ENCODE measurements at places on chromosomes 3 and 15.

- DNase-seq = no peak
Measured at GRCh38 chr3:62421207-62421606, 47.9 kb upstream of the FEZF2 start.

DNA sequence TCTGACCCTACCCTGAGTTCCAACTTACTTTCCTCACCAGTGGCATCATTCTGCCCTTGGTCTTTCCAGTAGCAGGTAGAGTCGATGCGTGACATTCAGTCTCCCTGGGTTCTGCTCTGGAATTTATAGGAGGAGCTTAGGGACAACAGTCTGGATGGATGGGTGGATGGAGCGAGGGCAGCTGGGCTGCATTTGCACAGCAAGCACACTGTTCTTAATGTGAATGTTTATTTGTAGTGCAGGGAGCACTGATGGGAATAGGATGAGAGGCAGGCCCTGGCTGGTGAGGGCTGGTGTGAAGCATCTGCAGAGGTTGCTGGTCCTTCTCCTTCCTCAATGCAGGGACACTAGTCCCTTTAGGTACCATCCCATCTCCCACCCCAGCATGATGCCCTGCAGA, 176.2 kb downstream of the EPHB1 start:
- DNase-seq = no peak

DNA sequence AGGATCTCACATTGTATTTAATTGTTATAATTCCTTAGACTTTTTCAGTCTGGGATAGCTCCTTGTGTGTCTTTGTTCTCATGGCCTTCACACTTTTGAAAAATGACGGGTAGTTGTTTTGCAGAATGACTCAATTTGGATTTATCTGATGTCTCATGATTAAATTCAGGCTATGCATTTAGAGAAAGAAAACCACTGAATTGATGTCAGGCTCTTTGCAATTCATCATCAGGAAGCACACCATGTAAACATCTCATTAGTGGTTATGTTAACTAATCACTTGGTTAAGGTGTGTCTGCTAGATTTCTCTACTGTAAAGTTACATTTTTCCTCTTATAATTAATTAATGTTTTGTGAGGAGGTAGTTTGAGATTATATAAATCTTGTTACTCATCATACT, 8.0 kb upstream of the SLC22A13 start:
- no peak for DNase-seq

DNA sequence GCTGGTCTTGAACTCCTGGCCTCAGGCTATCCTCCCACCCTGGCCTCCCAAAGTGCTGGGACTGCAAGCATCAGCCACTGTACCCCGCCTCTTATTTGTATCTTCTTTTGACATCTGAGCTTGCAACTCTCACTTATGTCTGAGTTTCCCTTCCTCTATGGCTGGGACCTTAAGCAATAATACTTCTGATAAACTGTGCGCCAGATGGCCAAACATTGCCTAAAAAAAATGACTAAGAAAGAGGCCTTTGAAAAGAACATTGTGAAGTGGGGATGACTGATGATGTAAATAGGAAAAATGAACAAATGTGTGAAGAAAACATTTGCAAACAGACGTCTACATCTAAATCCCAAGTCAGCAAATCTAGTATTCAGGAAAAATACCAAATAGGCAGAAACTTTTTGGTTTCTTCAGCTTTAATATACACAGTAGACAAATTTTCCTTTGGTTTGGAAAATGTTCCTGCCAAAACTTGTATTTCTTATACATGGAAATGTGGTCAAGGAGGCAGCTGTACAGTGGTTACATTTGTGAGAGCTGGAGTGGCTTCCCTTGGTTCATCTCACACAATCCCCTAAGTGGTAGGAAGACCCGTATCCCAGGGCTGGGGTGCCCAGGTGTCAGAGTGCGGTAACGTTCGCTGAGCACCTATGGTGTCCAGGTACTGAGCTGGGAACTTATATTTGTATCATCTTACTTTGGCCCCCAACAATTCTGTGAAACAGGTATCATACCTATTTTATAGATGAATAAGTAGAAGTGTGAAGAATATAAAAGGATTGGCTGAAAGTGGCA, 11.6 kb upstream of the TFRC start:
- no peak for DNase-seq

GRCh38 chr3:57464801-57465200, 79.3 kb downstream of the DNAH12 start:
- no peak for DNase-seq

DNA sequence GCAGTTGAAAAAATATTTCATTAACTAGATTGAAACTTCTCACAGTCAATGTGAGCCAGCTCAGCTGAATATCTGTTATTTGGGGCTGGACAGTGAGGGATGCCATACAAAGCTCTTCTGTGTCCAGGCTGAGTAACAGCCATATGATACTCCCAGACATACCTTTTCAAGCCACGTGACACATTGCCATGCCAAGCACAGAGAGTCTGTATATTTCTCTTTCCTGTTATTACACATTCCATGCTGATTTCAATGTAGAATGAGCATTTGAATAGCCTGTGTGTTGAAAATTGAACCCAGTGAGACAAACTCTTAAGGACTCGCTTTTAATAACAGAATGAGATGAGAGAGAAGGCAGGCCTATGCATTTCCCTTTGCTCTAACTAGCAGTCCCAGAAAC, 334.7 kb upstream of the RASGRP1 start:
- DNase-seq = no peak

- no peak for DNase-seq
Measured at GRCh38 chr3:185797993-185798830, 26.6 kb downstream of the IGF2BP2 start.

GRCh38 chr3:46578973-46579755, 13.1 kb upstream of the LRRC2 start:
- DNase-seq = no peak

DNA sequence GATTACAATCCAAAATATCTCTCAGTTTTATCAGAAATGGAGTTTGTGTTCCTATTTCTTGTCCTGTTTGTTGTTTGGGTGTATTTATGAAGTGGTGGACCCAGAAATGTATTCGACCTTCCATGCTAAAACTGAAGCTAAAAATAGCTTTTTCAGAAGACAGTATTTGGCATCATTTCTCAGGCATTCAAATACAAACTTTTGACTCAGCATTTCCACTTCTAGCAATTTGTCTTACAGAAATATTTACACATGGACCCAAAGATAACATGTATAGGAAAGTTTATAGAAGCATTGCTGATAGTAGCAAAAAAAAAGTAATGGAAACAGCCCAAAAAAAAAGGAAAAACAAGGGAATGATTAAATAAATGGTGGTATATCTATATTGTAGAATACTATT, 156.3 kb downstream of the HCN4 start:
- DNase-seq = no peak

DNA sequence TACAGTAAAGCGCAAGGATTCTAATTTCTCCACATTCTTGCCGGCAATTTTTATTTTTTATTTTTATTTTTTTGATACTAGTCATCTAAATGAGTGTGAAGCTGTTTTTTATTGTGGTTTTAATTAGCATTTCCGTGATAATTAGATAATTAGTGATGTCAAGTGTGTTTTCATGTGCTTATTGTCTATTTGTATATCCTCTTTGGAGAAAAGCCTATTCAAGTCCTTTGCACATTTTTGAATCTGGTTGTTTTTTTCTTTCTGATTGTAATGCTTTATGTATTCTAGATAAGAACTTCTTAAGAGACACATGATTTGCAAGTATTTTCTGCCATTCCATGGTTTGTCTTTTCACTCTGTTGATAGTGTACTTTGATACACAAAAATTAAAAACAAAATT, 16.1 kb downstream of the CTDSPL2 start:
- DNase-seq = no peak

- no peak for DNase-seq
Measured at GRCh38 chr3:82654708-82655107, 893.3 kb upstream of the GBE1 start.

DNA sequence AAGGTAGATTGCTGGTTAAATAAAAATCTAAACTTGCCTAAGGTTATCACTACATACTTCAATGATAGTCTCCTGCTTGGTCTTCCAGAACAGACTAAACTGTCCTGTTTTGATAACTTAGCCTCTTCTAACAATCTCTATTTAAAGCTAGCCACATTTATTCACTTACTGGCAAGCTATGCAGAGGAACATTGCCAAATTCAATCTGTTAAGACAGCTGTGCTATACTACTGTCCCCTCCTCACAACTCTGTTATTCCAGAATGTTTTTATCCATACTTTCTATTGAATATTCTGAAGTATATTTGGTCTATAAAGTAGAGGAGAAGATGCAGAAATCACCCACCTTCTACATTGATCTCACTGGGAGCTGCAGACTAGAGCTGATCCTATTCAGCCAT, 594.0 kb upstream of the CCDC54 start:
- no peak for DNase-seq

DNA sequence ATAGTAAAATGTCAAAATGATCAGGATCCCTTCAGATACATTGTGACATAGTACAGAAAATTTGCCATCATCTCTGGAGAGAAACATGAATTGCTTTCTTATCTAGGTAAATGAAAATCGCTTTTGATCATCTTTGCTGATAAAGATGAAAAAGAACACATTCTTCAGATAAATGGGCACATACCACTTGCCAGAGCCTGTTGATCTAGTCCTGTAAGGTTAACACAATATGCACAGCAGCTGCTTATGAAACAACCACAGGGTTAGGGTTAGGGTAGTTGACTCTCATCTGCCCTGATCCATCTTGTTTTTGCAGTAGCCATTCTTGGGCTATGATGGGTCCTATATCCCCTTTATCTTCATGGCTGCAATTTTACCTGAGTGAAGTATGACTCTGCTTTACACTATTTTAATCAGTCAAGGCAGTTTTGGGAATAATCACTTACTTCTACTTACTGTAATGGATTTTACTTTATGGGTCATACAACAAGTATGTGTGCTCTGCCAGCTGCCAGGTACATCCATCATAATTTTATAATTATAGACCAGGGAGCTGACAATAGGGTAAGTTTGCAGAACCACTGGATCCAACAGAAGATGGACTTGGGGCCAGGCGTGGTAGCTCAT, 12.6 kb upstream of the SPINK8 start:
- DNase-seq = no peak

- peak; percentile 4 for DNase-seq
Measured at GRCh38 chr3:169634618-169635236, 28.8 kb downstream of the MECOM start.

Data from DMS79 treated with DMSO at 0.1 percent for 48 hours (cell line).